ENCODE measurements at places on chromosomes 1 and 21. TPM values are rescaled to one million over a fixed set of nuclear protein-coding genes. Genes with fewer than 3 reads are reported as not detected.

DNA sequence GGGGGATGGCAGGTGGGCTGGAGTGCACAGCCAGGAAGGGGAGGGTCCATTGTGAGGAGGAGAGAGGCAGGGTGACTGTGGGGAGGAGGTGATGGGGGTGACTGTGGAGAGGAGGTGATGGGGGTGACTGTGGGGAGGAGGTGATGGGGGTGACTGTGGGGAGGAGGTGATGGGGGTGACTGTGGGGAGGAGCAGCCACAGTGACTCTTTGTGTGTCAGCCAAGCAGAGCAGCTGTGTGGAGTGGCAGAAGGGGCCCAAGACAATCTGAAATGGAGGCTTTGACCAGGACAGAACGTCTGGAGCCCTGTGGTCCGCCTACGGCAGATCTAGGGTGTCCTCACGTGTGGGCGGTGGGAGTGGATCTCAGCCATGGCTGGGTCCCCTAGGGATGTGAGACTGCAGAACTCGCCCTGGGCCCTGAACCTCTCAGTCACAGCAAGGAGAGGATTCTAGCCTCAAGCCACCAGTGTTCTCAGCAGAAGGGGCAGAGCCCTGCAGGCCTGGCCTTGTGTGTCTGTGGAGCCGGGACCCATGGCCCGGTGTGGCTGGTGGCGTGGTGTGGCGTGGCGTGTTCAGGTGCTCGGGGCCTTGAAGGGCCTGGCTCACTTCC is 81.5 kb downstream of the OBSCN start:
- H3K36me3 ChIP-seq = peaks cover 14% of the 10 kb centered on the region
- no peaks in the 10 kb centered on the region for H3K4me1 ChIP-seq
- no peak for DNase-seq
- no peak overlapping the region for H3K27ac ChIP-seq
- H3K4me3 ChIP-seq = no peak overlapping the region
- peaks cover 11% of the 10 kb centered on the region for H3K27me3 ChIP-seq

DNA sequence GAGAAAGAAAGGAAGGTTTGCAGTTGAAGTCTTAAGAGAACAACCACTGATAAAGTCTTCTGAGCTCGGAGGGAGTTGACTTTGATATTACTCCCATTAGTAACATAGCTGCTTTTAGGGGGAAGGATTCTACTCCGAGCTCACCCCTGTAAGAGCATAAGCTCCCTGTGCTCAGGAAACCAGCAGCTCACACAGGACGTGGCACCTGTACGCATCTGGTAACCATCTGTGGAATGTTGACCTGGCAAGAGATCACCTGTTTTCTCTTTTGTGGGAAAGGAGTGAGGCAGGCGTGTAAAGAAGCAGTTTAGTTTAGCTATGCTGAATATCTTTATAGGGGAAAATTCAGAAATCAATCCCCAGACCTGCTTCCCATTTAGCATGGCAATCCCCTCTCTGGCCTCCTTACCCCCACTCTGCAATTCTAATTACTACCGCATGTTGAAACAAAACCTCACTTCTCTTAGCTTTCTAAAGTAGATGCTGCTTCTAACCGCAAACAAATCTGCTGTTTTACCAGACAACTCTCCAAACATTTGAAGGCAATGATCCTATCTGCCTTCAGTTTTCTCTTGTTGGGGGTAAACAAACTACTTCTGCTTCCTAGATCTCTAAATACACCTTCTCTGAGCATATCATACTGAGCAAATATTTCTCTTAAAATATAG is 121.8 kb upstream of the KCNK1 start:
- peaks cover 11% of the 10 kb centered on the region for H3K36me3 ChIP-seq
- no peak overlapping the region for H3K4me3 ChIP-seq
- H3K27ac ChIP-seq = no peak overlapping the region
- no peak for DNase-seq
- H3K27me3 ChIP-seq = peaks cover 4% of the 10 kb centered on the region

DNA sequence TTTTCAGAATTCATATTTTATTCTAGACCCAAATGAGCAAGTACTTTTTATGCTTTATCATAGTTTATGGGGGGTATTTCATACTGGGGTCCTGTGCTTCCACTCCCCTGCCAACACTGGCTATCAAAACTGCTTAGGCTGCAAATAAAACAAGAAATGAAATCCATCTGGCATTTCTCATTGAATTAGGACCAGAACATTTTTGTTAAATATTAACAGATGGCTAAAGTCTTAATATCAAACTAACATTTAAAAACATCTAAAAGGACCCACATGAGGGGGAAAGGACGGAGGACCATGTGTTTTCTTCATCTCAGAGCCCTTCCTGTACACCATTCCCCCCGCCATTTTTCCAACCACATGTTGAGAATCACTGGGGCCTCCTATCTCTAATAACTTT is 167.5 kb upstream of the C1orf105 start:
- no peaks in the 10 kb centered on the region for H3K4me1 ChIP-seq
- H3K4me3 ChIP-seq = no peak overlapping the region
- H3K36me3 ChIP-seq = no peaks in the 10 kb centered on the region

GRCh38 chr1:2046953-2047748 is 3.1 kb upstream of the PRKCZ start:
- H3K4me3 ChIP-seq = no peak overlapping the region
- no peak overlapping the region for H3K27ac ChIP-seq
- H3K27me3 ChIP-seq = peaks cover 16% of the 10 kb centered on the region
- H3K36me3 ChIP-seq = no peaks in the 10 kb centered on the region
- DNase-seq = no peak

DNA sequence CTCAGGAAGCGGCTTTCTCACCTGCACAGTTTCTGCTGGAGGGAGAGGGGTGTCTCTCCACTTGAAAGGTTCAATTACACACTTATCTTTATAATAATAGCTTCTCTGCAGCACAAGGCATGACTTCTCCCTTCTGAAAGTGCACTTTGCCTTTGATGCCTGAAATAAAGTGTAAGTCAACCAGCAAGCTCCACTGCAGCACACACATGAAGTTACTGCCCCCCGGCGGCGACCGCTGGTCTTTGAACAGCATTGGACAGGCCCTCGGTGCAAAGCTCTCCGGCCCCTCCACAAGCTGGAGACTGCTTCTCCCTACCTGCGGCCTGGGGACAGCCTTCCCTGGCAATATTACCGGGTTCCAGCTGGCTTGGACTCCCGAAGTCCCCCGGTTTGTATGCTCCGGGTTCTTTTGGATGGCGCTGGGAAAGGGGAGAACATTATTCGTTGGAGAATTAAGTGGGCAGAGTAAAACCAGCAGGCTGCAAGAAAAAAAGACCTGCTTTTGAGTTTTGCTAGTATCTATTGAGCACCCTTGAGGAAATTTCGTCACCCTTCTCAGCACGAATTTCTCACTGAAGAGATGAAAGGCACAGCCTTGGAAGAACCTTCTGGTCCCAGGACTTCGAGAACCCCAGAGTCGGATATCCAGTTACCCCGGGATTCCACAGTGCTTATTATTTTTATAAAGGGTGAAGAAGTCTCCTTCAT is 11.8 kb downstream of the RCAN1 start:
- peak; percentile 88 for DNase-seq
- peaks cover 12% of the 10 kb centered on the region for H3K36me3 ChIP-seq
- H3K27ac ChIP-seq = no peak overlapping the region
- peaks cover 3% of the 10 kb centered on the region for H3K4me1 ChIP-seq
- peaks cover 2% of the 10 kb centered on the region for H3K27me3 ChIP-seq
- H3K4me3 ChIP-seq = no peak overlapping the region

The UMODL1 gene
- not detected for total RNA-seq

- H3K4me1 ChIP-seq = no peaks in the 10 kb centered on the region
- H3K27ac ChIP-seq = no peak overlapping the region
- H3K4me3 ChIP-seq = no peak overlapping the region
- H3K27me3 ChIP-seq = peaks cover 14% of the 10 kb centered on the region
These were observed 1.6 kb downstream of the TENT5C start for GRCh38 chr1:117607471-117607870.

- H3K27me3 ChIP-seq = peaks cover 36% of the 10 kb centered on the region
- peak overlapping the region; percentile 57 for H3K4me3 ChIP-seq
- peaks cover 17% of the 10 kb centered on the region for H3K4me1 ChIP-seq
- no peak overlapping the region for H3K27ac ChIP-seq
- H3K36me3 ChIP-seq = peaks cover 6% of the 10 kb centered on the region
- no peak for DNase-seq
These were observed 10.3 kb downstream of the INSRR start for GRCh38 chr1:156848461-156849150.

- no peak overlapping the region for H3K4me3 ChIP-seq
- no peak for DNase-seq
- H3K27ac ChIP-seq = no peak overlapping the region
- H3K4me1 ChIP-seq = no peaks in the 10 kb centered on the region
- H3K36me3 ChIP-seq = peaks cover 8% of the 10 kb centered on the region
These were observed 411.2 kb downstream of the MATN1 start for GRCh38 chr1:30312226-30312625.

DNA sequence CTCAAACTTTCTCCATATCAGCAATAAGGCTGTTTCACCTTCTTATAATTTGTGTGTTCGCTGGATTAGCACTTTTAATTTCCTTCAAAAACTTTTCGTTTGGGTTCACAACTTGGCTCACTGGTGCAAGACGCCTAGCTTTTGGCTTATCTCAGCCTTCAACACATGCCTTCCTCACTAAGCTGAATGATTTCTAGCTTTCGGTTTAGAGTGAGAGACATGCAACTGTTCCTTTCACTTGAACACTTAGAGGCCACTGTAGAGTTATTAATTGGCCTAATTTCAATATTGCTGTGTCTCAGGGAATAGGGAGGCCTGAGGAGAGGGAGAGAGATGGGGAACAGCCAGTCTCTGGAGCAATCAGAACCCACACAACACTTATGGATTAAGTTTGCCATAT is 41.2 kb upstream of the IFNLR1 start:
- H3K4me1 ChIP-seq = peaks cover 2% of the 10 kb centered on the region
- no peaks in the 10 kb centered on the region for H3K36me3 ChIP-seq
- no peak overlapping the region for H3K27ac ChIP-seq
- H3K27me3 ChIP-seq = no peaks in the 10 kb centered on the region
- H3K4me3 ChIP-seq = no peak overlapping the region
- DNase-seq = no peak

The CDK18 gene
- 1.7 TPM for total RNA-seq

DNA sequence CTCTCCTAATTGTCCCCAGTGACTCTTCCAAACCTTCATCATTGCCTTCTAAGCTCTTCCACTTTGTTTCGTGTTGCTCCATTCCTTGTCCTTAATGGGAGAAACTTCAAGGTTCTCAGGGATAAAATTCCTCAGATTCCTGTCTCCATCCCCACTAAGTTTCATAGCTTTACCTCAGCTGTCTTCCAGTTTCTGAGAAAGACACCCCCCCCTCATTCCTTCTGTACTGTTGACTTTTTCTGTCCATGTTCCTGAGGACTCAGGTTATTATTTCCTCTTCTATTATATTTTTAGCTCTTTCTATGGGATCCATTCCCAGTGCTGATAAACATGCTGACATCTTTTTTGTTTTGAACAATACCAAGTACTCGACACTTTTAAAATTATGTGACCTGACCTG is 215.3 kb upstream of the PTGFR start:
- no peaks in the 10 kb centered on the region for H3K36me3 ChIP-seq
- no peaks in the 10 kb centered on the region for H3K4me1 ChIP-seq
- no peak for DNase-seq
- no peaks in the 10 kb centered on the region for H3K27me3 ChIP-seq

The RORC gene
- total RNA-seq = not detected

DNA sequence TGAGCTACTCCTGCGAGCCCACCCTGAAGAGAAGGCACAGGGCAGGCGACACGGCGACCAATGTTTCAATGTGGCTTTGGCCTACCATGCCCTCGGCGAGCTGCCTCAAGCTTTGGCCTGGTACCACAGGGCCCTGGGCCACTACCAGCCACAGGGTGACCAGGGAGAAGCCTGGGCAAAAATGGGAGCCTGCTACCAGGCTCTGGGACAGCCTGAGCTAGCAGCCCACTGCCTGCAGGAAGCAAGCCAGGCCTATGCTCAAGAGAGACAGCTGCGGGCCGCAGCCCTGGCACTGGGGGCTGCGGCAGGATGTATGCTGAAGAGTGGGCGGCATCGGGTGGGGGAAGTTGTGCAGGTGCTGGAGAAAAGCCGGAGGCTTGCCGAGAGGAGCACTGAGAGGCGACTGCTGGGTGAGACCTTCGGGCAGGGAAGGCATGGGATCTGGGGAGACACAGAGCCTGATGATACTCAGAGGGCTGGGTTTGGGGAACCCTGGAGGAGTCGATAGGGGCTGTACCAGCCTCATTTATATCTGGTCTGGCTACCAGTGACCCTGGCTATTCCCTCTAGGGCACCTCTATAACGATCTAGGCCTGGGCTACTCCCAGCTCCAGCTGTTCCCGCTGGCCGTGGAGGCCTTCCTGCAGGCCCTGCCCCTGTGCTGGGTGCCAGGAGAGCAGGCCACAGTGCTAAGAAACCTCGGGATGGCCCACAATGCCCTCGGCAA is 2.3 kb downstream of the TTC24 start:
- H3K4me3 ChIP-seq = no peak overlapping the region
- peaks cover 13% of the 10 kb centered on the region for H3K27me3 ChIP-seq
- no peak for DNase-seq
- H3K4me1 ChIP-seq = peaks cover 11% of the 10 kb centered on the region
- H3K36me3 ChIP-seq = no peaks in the 10 kb centered on the region

DNA sequence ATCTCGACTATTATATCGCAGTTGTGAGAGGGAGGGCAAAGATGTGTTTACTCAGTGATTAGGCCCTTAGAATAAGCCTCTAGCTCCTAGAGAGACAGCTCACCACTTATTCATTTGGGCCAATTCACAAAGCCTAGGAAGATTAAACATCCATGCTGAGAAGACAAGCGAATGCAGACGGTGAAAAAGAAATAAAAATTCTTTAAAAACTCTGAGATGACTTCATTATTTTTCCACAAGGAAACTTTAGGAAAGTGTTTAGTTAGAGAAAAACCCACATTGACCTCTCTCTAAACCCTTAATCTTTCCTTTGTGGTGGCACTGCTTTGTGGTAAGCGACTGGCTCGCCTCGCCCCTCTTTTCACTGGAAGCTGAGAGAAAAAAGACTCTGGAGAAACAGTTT is 146.8 kb upstream of the DMRTA2 start:
- DNase-seq = no peak
- no peaks in the 10 kb centered on the region for H3K36me3 ChIP-seq
- no peak overlapping the region for H3K4me3 ChIP-seq
- peaks cover 2% of the 10 kb centered on the region for H3K4me1 ChIP-seq
- H3K27ac ChIP-seq = no peak overlapping the region
- no peaks in the 10 kb centered on the region for H3K27me3 ChIP-seq

DNA sequence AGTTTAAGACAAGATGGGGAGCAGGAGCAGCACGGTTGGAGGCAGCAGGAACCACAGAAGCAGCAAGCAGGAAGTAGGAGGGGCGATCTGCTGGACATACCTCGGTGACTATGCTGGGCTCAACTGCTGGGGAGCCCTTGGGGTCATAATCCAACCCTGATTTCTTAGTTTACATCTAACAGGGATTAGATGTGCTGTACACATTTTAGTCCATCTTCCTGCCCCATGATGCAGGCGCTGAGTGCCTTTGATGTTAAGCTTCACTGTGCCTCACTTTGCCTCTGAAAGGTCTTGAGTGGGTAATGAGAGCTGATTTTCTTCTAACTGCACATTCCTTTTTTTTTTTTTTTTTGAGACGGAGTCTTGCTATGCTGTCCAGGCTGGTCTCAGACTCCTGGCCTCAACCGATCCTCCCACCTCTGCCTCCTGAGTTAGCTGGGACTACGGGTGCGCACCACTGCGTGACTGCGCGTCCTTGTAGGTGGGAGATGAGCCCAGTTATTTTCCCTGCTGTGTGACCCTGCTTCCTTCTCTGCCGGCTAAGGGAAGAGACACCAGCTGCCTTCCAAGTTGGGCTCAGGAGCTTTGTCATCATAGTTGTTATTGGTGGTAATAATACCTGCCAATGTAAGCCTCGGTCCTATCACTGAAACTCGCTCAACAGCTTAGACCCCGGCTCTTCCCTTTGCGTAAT is 1.1 kb upstream of the RCAN3 start:
- no peak for DNase-seq
- peaks cover 6% of the 10 kb centered on the region for H3K27me3 ChIP-seq
- H3K27ac ChIP-seq = peak overlapping the region; percentile 63
- H3K36me3 ChIP-seq = no peaks in the 10 kb centered on the region
- H3K4me3 ChIP-seq = peak overlapping the region; percentile 80
- peaks cover 7% of the 10 kb centered on the region for H3K4me1 ChIP-seq
